ENCODE measurements at places on chromosomes 4 and X. TPM values are rescaled to one million over a fixed set of nuclear protein-coding genes. Genes with fewer than 3 reads are reported as not detected.
A peak's percentile ranks its signal among the peaks of the same experiment; 100 is the strongest.

BEND2 gene
- polyA plus RNA-seq: 0.10 TPM

DNA sequence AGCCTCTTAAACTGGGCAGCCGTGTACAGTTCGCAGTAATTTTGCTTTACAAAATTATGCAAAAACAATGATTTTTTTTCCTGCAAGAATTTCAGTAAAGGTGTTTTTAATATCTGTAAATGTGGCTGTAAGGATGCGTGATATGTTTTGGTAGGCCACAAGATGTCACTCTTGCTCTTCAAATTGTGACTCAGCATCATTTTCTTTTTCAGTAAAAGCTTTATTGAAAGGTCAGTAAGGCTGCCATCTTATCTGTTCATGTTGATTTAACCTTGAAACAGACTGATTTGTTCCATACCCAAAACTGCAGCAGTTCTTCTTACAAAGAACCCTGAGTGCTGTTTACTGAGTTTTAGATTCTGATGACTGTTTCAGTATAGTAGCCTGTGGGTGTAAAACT is 39.9 kb downstream of the TXLNG start:
- peak; percentile 37 for DNase-seq

- no peak for DNase-seq
Measured at GRCh38 chr4:122873821-122874593, 47.4 kb downstream of the FGF2 start.

DNA sequence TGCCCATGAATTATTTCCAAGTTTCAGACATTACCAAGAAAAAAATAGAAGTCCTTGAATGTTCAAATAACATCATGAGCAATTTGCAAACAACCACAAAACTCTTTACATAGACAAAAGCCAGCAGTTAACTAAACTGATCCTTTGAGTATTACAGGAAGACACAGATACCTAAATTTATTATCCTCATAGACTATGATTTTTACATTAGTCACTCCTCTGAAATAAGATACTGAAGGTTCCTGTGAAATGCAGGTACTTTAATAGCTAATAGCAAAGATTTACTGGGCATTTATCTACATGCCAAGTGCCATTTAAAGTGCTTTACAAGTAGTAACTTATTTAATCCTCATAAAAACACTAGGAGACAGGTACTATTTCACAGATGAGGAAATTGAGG is 37.7 kb downstream of the GPR82 start:
- DNase-seq: no peak

NUDT11 gene
- polyA plus RNA-seq: 14.8 TPM

COL4A6 gene
- 16.0 TPM for polyA plus RNA-seq

- DNase-seq: no peak
Measured at GRCh38 chr4:81659051-81659450, 187.3 kb upstream of the RASGEF1B start.

USP17L15 gene
- polyA plus RNA-seq: not detected

DNA sequence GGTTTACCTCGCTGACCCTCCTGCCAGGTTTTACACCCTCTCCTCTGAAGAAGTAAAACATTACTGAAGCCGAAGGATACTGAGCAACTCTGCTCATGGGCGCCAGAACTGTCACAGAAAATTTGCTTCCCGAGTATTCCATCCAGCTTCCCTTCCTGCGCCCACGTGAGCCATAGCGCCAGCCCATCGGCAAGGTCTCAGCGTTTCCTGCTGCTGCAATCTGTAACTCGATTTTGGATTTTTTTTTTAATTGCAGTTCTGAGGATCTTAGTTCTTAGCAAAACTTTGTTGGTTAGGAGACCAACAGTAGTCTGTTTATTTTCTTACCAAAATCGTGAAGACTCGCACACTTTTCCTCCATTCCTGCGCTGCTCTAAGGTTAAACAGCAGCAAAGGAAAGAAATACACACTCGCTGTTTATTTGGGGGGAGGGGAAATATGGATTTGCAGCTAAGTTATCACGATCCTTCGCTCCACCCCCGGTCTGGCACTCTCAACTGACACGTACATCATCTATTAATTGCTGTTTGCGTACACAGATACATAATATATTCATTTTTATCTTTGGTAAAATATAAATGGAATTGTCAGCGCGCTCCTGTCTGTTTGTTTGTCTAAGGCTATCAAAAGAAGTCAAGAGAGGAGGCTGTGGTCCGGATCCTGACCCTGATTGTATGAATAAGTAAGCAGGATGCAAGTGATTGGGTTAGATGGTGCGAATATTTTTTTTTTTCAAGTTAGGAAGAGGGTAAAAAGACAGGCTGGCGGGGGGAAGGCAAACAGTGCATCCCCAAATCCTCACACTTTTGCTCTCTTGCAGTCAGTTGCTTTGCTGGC is at the start of gene TLL1:
Gene TLL1, plus strand, starts transcription at position 777 of the 837 bp plus-strand sequence. CDS start 668 bp downstream, outside the sequence.
- DNase-seq: peak; percentile 32

DNA sequence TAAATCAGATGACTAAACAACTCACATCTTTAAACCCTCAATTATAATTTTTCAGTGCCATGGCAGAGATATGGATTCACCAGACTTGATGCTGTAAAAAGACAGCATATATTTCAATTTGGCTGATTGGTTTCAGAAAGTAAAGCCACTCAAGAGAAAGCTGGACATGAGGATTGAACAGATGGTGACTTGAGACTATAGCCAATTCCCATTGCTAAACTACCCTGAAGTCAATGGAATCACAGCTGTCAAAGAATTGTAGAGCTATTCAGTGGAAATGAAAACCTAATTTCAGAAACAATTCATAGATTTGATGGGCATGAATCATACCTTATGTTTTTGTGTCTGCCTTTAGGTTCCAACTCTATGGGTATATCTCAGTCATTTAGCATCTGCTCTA is 510.6 kb upstream of the BOD1L1 start:
- DNase-seq: no peak

EMCN gene
- polyA plus RNA-seq: 136 TPM

- no peak for DNase-seq
Measured at GRCh38 chr4:138685316-138685715, 330.3 kb upstream of the NOCT start.

ANXA5 gene
- 382 TPM for polyA plus RNA-seq

GYPA gene
- polyA plus RNA-seq: 2.7 TPM

PRR32 gene
- polyA plus RNA-seq: not detected

All from left kidney (tissue), 8 donors.